ENCODE measurements at places on chromosomes 3 and 15.

GRCh38 chr3:42526616-42527367 lies 24.3 kb downstream of the VIPR1 start:
- H3K36me3 ChIP-seq, result no peaks in the 10 kb centered on the region
- H3K4me1 ChIP-seq, result no peaks in the 10 kb centered on the region
- H3K27me3 ChIP-seq, result no peaks in the 10 kb centered on the region
- no peak overlapping the region for H3K4me3 ChIP-seq
- H3K27ac ChIP-seq, result no peak overlapping the region

GRCh38 chr3:141669434-141669833 lies 68.7 kb upstream of the RNF7 start:
- DNase-seq, result no peak
- H3K27ac ChIP-seq, result no peak overlapping the region
- no peaks in the 10 kb centered on the region for H3K36me3 ChIP-seq
- H3K27me3 ChIP-seq, result no peaks in the 10 kb centered on the region
- H3K4me3 ChIP-seq, result no peak overlapping the region
- no peaks in the 10 kb centered on the region for H3K4me1 ChIP-seq

GRCh38 chr3:71393093-71393492 lies 190.4 kb downstream of the FOXP1 start:
- no peaks in the 10 kb centered on the region for H3K27me3 ChIP-seq
- DNase-seq, result no peak
- H3K4me1 ChIP-seq, result no peaks in the 10 kb centered on the region
- H3K4me3 ChIP-seq, result no peak overlapping the region

- no peaks in the 10 kb centered on the region for H3K27me3 ChIP-seq
- DNase-seq, result no peak
Measured at GRCh38 chr3:186124592-186124991, 15.7 kb upstream of the ETV5 start.

GRCh38 chr3:141863491-141863890 lies 13.0 kb upstream of the ATP1B3 start:
- H3K27me3 ChIP-seq, result no peaks in the 10 kb centered on the region
- H3K4me1 ChIP-seq, result no peaks in the 10 kb centered on the region
- DNase-seq, result no peak
- H3K36me3 ChIP-seq, result no peaks in the 10 kb centered on the region

- H3K36me3 ChIP-seq, result no peaks in the 10 kb centered on the region
- H3K27ac ChIP-seq, result no peak overlapping the region
- no peak overlapping the region for H3K4me3 ChIP-seq
- H3K27me3 ChIP-seq, result no peaks in the 10 kb centered on the region
- no peaks in the 10 kb centered on the region for H3K4me1 ChIP-seq
Measured at GRCh38 chr3:48178072-48178471, 10.1 kb downstream of the CDC25A start.

Data from uterus (tissue), 4 donors.